Pancreas (tissue), 10 donors: ENCODE measurements at places on chromosomes 6 and 20.

- DNase-seq: no peak
Measured at GRCh38 chr6:64170316-64170715, 534.7 kb downstream of the PHF3 start.

GRCh38 chr6:37303091-37303660, 45.2 kb upstream of the TMEM217 start:
- no peak for DNase-seq

- no peak for DNase-seq
Measured at GRCh38 chr6:130148181-130148580, 74.6 kb downstream of the SAMD3 start.

- DNase-seq: no peak
Measured at GRCh38 chr20:1456300-1456699, 10.3 kb downstream of the NSFL1C start.

GRCh38 chr6:163745536-163746400, 331.2 kb downstream of the QKI start:
- no peak for DNase-seq

DNA sequence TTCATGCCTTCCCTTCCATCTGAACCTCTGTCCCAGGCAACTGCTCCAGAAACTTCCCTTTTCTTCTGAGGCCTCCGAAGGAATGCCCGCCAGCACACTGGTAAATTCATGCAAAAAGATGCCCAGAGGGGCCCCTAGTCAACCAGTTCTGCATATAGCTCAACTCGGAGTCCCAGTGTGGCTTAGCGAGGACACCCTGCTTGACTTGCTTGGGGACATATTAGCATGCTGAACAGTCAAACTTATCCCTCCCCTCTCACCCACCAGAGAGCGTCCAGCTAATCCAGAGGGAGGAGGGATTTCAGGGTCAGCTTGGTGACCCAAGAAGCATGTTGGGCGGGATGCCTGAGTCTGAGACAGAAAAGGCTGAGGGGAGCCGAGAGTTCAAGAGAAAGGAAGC, 23.0 kb upstream of the MDFI start:
- DNase-seq: no peak

DNA sequence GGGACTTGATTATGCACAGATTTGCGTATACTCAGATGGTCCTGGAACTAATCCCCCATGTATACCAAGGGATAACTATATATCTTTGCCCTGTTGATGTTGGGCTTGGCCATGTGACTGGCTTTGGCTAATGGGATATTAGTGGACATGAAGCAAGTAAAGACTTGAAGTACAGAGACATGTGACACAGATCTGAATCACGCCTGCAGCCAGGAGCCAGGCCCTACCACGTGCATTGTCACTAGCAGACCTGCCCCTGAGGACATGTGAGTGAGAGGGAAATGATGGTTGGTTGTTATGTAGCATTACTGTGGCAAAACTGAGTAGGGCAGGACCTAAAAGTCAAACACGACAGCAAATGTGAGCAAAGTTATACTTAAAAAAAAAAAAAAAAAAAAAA, 155.7 kb downstream of the AKAP7 start:
- DNase-seq: no peak

GRCh38 chr6:163883984-163884383, 469.5 kb downstream of the QKI start:
- no peak for DNase-seq

GRCh38 chr20:9031991-9032390, 36.9 kb upstream of the PLCB4 start:
- no peak for DNase-seq

- no peak for DNase-seq
Measured at GRCh38 chr20:10328897-10329255, 105.1 kb downstream of the MKKS start.

GRCh38 chr6:144578385-144579350, 293.5 kb downstream of the UTRN start:
- no peak for DNase-seq

DNA sequence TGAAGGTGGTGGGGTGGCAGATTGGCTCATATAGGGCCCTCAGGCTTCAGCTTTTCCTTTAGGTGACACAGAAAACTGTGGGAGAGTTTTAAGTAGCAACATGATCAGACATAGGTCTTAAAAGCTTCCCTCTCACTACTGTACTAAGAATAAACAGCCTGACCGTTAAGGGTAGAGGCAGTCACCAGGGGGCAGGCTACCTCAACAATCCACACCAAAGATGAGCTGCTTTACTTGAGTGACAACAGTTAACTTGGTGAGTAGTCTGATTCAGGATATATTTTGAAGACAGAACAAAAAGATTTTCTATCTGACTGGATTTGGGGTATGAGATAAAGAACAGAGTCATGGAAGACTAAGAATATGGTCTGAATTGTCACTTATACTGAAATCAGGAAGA, 193.1 kb upstream of the SHLD1 start:
- no peak for DNase-seq

DNA sequence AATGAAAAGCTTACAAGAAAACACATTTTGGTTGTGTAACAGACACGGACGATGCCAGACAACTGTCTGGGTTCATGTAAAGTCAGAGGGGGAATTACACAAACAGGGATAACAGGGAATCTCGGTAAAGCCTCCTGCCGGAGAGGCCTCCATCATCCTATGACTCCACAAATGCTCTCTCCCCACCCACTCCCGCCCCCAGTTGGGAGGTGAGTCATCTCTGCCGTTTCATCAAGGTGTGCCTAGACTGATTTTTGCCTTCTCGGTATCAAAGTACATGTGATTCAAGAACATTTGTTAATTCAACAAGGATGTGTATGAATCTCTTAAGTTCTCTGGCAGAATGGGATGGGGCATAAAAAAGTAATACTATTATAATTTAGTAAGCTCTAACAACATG, 304.9 kb upstream of the PRDM1 start:
- DNase-seq: no peak

GRCh38 chr20:54173653-54174456, at the start of gene CYP24A1:
TSS of gene CYP24A1 (minus strand) at chr20:54173986. CDS start at chr20:54173579, 407 bp downstream.
- no peak for DNase-seq

- DNase-seq: no peak
Measured at GRCh38 chr6:8947900-8948299, 512.6 kb upstream of the SLC35B3 start.
